ENCODE measurements at places on chromosomes 12 and 14.

DNA sequence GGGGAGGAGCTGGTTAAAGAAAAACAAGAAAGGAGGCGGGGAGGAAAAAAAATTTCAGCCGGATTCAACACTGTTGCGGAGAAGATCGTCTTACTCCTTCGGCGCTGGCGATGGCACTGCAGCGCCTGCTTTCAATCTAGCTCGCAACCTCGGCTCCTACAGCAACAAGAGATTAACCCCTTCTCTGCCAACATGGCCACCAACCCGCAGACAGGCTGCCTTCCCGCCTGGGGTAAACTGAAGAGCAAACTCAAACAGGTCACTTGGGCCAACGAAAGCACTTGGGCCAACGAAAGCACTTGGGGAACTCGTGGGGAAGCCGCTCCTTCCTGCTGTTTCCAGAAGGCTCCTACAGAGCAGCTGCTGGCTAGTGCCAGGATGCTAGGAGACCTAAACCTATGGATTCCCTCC lies 73.7 kb downstream of the CIT start:
- no peak for DNase-seq

- no peak for DNase-seq
Observed at GRCh38 chr12:31236998-31237637, 88.8 kb downstream of the SINHCAF start.

GRCh38 chr14:54929556-54929955 lies 26.9 kb upstream of the GCH1 start:
- DNase-seq, result no peak

- DNase-seq, result no peak
Observed at GRCh38 chr12:54173906-54174471, 14.8 kb downstream of the SMUG1 start.

GRCh38 chr12:18808221-18808620 lies 70.3 kb downstream of the CAPZA3 start:
- no peak for DNase-seq

GRCh38 chr12:15602051-15602672 lies 187.0 kb downstream of the EPS8 start:
- DNase-seq, result no peak

DNA sequence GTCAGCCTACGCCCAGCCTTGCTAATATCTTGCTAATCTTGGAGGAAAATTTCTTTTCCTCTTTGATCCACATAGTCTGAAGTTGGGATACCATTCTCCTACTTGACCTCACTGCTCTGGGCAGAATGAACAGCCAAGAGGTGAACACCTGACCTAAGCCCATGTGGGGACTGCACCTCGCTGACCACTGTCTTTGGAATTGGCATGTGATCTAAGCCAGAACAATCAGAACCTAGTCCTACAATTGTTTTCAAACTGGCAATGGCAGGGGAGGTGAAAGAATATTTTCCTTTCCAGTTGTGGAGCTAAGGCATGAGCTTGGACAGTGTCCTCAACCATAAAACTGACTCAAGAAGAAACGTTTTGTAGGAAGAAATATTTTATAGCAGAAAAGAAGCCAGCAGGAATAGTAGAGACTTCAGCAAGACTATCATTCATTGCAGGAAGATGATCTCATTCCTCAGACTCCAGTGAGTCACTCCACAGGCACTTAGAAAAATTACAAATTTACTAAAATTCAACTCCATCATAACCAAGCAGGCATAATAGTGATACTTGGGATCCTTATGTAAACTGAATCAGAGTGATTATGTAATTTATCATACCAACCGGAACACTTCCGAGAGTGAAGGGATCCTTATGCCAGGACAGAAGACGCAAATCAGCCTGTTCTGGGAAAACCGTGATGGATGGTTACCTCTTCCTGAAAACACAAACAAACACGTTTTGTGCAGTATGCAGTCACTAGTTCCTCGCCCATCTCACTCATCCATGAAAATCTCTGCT lies 14.7 kb downstream of the PTPRO start:
- DNase-seq, result no peak

DNA sequence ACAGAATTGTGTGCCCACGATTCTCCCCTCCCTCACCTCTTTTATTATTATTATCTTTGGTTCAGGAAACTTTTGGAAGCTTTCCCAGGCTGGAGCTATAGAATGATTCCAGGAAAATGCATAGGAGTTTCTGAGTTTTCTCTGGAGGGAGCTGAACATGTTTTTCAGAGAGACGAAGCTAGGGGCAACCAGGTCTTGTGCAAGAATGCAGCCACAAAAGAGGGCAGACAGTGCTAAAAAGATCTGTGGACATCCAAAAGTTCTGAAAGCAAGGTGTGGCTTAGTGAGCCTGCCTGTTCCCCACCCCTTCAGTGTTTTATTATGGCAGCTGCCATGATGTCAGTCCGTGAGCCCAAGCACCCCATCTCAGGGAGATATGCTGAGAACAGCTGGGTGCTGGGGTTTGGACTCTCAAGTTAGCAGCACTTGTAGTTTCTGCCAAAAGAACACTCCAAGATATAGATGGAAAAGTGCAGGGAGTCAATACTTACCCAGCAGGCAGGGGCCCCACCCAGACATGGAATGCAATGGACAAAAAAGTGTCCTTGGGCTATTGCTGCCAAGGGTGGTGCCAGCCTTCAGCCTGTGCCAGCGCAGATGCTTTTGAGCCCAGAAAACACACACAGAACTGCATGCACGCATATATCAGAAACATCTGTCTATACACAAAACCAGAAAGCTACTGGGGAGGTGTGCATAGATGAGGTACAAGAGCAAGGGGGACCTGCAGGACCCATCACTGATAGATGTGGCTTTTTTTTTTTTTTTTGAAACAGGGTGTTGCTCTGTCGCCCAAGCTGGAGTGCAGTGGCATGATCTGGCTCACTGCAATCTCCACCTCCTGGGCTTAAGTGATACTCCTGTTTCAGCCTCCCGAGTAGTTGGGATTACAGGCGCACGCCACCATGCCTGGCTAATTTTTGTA lies 17.0 kb upstream of the IRF2BPL start:
- DNase-seq, result no peak

- DNase-seq, result no peak
Observed at GRCh38 chr12:94670075-94670474, 19.7 kb upstream of the TMCC3 start.

- DNase-seq, result no peak
Observed at GRCh38 chr12:55737581-55738122, 5.3 kb upstream of the GDF11 start.
